Muscle of arm (tissue), 14 donors: ENCODE measurements at places on chromosomes 7 and 10.

DNA sequence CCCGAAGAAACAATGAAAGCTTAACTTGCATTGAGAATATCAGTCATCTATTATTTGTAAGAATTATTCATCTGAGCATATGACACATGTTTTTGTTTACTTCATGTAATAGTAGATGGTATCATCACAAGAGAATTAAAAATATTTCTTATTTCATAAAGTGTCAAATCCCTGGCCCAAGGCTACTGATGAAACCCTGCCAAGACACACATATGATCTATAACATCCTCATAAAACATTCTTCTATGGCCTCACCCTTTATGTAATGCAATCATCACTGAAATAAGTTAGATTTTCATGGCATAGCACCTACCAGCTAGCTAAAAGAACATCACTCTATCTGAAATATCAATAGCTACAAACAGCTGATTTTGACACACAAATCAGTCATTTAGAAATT, 385.6 kb upstream of the PHF14 start:
- DNase-seq, result no peak

DNA sequence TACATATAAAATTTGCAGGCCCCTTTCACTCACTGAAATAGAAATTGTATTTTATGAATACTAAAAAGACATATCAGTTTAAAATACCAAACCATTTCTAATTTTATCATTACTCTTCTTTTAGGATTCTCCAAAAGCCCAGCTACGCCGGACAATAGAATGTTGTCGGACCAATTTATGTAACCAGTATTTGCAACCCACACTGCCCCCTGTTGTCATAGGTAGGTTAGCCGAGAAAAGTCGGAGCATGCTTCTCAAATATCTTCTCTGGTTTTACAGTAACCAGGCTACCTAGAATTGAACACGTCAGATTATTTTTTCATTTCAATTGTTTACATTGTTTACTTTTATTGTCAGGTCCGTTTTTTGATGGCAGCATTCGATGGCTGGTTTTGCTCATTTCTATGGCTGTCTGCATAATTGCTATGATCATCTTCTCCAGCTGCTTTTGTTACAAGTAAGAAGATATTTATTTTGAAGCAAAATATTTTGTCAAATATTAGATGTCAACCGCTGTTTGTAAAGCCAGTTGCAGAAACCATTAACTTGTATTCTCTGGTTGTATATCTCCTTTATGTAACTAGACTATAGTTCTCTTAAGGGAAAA, 57.6 kb downstream of the MMRN2 start:
- DNase-seq, result peak; percentile 76

DNA sequence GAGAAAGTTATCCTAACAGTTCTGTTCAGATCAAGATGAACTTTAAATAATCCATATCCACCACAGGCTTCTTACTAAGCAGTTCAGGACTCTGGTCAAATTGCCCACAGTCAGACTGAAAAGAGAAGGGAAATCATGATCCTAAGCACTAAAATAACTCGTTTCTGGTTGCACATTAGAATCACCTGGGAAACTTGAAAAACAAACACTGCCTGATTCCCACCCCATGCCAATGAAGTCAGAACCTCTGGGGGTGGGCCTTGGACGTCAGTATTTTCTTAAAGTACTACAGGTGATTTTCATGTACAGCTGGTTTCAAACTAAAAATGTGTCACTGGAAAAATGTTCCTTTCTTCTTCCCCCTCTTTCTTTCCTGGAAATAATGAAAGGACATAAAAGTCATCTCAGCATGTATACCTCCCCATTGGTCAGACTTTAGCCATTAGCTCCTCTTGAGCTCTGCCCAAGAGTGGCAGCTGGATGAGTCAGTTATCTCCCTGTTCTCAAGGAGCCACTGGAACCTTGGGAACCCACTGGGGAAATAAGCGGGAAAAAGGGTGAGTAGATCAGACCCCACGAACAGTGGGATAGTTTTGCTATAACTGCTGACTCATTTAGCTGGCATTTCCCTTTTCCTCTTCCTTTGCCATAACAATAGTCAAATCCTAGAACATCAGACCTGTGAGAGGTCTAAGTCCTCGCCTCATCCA, 75.3 kb upstream of the IL6 start:
- no peak for DNase-seq

DNA sequence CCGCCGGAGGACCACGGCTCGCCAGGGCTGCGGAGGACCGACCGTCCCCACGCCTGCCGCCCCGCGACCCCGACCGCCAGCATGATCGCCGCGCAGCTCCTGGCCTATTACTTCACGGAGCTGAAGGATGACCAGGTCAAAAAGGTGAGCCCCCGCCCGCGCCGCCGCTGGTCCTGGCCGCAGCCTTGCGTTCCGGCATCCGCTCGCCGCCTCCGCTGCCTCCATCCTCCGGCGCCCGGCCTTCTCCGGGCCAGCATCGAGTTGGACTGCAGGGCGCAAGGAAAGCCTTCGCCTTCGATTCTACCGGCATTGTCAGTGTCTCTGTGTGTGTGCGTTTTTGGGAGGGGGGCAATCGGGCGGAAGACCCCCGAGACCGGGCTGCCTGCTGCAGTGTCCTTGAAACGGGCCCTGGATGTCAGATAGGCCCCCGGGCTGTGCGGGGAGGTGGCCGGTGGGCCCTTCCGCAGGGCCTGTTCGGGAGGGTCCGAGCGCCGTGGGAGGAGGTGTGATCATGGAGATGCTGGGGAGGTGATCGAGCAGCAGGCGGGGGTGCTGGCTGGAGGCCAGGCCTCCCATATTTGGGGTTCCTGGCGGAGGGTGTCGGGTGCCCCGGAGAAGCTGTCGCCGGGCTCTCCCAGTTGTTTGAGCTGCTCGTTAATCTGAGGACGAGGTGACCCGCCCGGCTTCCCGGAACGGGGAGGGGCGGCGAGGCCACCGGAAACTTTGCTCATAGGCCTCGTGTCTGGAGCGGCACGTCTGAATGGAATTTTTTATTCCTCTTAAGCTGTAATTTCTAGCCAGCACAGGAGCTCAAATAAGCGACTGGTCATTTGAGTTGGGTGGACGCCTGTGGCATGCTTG, 40.8 kb downstream of the HK1 start:
- peak; percentile 65 for DNase-seq

- DNase-seq, result no peak
These were observed 13.4 kb upstream of the ERCC6 start for GRCh38 chr10:49552277-49552676.

DNA sequence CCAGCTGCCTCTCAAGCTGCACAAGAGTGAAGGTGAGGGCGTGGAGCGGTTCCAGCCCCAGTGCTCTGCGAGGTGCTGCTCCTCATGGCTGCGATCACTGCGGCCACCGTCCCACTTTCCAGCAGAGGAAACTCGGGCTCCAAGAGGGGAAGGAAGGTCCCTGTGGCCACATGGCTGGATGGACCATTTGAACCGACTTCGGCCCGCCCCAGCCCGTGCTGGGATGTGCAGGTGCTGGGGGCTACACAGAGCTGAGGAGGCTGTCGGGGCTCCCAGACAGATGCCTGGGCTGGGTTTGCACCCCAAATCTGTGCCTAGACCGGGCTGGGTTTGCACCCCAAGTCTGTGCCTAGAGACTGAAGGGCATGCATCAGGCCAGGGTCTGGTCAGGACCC, 186.6 kb downstream of the DNAJB6 start:
- no peak for DNase-seq

DNA sequence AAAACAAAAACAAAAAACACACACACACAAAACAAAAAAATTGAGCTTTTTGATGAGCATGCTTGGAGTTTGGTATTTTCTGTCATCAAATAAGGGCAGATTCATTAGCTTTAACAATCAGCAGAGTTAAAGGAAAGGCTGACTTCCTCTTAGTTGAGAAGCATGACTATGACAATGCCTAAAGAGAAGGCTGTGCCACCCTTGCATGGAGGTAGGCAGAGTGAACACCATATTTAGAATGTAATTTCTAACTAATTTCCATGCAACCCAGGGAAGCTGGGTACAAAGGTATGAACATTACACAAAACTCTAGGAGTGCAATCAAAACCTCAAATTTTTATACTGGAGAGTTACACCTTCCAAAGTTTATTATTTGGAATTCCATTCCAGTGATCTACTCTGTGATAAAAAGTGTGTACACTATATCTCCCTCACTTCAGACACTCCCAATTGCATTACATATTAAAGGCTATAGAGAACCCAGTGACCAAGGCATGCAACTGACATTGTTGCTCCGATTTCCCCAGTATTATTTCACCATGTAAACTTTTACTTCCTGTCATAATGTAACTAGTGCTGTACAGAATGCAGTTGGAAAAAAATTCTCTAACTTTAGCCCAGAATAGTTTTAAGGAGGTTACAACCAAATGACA, 9.4 kb upstream of the CYCS start:
- no peak for DNase-seq

DNA sequence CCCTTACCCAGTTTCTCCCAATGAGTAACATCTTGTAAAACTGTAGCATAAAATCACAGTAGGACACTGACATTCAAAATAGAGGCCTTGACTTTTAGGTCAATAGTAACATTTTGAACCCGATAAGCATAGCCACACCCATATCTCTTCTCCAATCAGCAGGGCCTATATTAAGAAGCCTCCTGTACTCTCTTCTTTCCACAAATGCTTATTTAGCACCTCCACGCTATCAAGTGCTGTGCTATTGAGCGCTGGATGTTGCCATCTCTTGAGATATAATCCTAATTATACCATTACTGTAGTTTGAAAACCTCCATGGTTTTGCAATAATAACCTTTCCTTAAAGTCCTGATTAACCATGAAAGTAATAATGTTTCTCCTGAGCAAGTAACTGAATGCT, 40.1 kb upstream of the CBLL1 start:
- DNase-seq, result no peak

- peak; percentile 49 for DNase-seq
These were observed 86.6 kb upstream of the C7orf33 start for GRCh38 chr7:148503900-148504487.
